A172 (cell line): ENCODE measurements at places on chromosomes 11 and 22.

DNA sequence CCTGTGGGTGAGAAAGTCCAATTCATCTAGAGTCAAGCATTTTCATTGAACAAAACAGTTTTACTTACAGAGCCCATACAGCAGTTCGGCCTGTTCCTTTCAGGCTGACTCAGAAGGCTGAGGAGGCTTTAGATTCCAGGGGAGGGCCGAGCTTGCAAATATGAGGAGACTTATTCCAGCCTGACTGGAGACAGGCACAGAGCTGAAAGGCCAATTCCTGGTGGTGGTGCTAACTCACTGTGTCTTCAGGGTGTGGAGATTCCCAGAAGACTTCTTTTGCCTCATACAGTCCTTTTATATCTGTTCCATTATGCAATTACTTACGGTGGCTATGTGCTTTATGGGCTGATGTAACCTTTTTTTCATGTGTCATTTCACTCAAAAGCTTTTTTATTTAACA is at the start of gene OR51E2:
OR51E2 (minus strand) TSS at position 269 of the 400 bp plus-strand sequence. CDS start 15,142 bp downstream, outside the sequence.
- DNase-seq: no peak

DNA sequence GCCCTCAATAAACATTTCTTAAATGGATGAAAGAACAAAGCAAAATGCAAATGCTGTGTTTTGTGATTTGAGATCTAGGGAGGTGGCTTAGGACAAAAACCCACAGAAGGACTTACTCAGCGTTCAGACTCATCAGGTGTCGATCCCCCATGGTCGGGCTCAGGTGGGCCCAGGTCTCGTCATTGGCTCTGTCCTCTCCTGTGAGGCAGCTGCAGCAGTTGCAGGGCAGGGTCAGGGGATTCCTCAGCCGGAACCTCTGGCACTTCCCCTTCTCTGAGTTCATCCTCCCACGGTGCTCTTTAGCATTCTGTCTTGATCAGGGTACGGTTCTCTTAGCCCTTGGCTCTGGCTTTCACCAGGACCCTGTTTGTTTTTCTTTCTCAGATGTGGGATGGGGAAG is 14.0 kb upstream of the ACR start:
- no peak for DNase-seq

DNA sequence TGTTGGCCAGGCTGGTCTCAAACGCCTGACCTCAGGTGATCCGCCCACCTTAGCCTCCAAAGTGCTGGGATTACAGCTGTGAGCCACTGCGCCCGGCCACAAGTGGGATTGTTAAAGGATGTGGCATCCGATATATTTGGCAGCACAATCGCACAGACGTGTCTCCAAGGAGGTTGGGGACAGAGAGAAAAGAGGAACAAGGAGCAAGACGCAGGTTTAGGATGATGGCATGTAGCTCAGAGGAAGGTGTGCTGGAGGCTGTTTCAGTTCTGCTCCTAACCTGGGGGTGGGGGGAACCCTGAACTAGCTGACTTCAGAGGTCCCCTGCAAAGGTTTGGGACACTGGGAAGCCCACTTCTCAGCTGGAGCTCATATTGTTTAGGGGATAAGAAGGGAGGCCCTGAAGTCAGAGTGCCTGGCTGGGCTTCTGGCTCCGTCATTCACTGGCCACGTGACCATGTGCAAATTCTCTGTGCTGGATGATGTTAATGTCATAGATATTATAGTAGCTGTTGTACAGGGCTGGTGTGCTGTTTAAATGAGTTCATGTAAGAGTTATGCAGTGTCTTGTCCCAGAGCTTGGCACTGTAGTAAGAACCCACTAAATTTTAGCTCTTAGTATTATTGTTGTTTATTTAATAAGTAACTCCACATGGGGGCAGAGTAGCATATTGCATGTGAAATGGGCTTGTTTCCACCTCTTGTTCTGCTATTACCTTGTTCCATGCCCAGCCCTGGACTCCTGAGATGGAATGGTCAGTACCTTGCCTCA is 129.7 kb downstream of the ST3GAL4 start:
- DNase-seq: no peak

GRCh38 chr11:117413616-117414015 is 86.0 kb downstream of the CEP164 start:
- DNase-seq: no peak

GRCh38 chr22:29081517-29082236 is 8.8 kb downstream of the KREMEN1 start:
- DNase-seq: no peak

- peak; percentile 26 for DNase-seq
Observed at GRCh38 chr11:109789901-109790300, 303.3 kb upstream of the ZC3H12C start.

GRCh38 chr11:83764643-83765042 is 478.5 kb upstream of the CCDC90B start:
- no peak for DNase-seq

DNA sequence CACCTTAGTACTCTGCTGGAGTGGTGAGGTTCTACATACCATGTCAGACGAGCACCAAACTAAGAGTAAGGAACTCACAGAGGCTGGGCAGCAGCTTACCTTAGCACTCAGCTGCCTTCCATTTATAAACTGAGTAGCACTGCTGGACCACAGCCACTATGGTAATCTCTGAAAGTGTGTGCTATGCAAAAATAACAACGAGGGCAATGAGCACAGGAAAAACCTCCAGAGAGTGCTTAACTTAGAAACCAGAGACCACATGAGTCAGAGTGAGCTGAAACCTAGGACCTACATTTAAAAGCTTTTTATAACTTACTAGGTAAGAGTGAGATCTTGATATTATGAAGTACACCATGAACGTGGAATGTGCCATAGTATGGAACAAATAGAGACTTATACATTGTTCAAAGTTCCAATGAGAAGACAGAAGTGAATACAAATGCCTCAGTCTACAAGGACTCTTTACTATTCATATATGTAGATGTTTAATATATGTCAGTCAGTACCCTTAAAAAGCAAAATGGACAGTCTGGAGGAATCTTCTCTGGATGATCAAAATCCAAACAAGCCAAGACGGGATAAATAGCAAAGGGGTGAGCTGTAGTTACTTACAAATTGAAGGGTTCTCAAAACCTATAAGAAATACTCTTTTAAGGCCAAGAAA is 17.2 kb upstream of the CD59 start:
- peak; percentile 39 for DNase-seq

DNA sequence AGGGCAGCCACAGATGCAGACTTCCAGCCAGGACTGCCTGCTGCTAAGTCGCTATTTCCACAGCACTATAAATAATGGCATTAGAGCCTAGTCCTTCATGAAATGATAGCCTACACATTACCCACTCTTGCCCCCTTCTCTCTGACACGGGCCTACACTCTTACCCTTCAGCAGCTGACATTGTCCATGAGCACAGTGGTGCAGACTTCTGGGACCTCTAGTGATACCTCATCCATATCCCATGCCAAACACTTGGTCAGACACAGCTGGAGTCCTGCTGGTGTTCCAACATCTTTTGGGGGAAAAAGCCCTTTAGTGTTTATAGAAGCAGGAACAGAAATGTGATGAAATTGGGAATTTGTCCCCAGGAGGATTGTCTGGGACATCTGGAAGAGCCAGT is 43.4 kb upstream of the RAB1B start:
- DNase-seq: no peak

DNA sequence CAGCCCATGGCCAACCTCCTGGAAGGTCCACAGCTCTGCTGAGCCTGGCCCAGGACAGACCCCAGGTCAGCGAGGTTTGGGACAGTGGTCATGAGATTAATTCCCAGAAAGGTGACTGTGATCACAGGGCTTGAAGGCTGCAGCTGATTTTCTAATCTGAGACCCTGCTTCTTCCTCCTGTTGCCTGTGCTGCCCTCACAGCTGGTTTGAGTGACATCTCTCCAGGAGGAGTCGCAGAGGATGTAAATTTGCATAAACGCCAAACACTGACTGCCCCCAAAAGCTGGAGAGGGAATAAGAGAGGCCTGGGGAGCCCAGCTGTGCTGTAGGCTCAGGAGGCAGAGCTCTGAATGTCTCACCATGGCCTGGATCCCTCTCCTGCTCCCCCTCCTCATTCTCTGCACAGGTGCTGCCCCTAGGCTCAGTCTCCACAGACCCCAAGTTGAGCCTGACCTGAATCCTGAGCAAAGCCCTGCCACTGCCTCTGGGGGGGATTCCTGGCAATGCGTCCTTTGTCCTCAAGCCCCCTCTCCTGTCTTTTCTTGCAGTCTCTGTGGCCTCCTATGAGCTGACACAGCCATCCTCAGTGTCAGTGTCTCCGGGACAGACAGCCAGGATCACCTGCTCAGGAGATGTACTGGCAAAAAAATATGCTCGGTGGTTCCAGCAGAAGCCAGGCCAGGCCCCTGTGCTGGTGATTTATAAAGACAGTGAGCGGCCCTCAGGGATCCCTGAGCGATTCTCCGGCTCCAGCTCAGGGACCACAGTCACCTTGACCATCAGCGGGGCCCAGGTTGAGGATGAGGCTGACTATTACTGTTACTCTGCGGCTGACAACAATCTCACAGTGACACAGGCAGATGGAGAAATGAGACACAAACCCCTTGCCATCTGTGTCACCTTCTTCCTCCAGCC is 23.8 kb downstream of the GGTLC2 start:
- no peak for DNase-seq

DNA sequence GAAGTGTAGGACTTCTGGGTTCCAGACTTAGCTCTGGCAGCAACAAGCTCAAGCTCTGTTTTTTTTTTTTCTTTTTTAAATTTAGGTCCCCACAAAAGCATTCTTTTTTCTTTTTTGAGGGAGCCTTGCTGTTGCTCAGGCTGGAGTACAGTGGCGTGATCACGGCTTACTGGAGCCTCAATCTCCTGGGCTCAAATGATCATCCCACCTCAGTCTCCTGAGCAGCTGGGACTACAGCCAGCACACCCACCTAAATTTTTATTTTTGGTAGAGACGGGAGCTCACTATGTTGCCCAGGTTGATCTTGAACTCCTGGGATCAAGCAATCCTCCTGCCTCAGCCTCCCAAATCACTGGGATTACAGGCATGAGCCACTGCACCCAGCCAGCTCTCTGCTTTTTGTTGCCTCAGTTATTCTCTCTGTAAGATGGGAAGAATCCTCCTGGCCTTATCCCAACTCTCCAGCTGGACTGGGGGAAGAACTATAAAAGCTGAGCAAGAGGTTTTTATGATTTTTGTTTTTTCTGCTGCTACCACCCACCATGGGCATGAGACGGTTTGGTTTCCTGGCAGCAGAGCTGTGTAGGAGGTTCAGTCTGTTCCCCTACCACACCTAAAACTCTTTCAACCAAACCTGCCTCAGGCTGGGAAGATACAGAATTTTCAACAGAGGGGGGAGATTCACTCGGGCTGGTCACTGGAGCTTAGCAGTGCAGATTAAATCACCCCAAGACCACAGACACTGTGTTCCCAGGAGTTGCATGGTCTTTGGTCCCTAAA is 11.6 kb upstream of the MTFP1 start:
- no peak for DNase-seq

- DNase-seq: no peak
Observed at GRCh38 chr22:22893077-22893805, 5.6 kb downstream of the IGLL5 start.
